ENCODE measurements at places on chromosomes 4 and X. TPM values are rescaled to one million over a fixed set of nuclear protein-coding genes. Genes with fewer than 3 reads are reported as not detected.

PRDX4 gene
- 48.4 TPM for polyA plus RNA-seq

ODAPH gene
- not detected for polyA plus RNA-seq

- no peak overlapping the region for H3K4me3 ChIP-seq
- H3K27ac ChIP-seq: no peak overlapping the region
Measured at GRCh38 chr4:103915224-103915869, 195.6 kb upstream of the TACR3 start.

DNA sequence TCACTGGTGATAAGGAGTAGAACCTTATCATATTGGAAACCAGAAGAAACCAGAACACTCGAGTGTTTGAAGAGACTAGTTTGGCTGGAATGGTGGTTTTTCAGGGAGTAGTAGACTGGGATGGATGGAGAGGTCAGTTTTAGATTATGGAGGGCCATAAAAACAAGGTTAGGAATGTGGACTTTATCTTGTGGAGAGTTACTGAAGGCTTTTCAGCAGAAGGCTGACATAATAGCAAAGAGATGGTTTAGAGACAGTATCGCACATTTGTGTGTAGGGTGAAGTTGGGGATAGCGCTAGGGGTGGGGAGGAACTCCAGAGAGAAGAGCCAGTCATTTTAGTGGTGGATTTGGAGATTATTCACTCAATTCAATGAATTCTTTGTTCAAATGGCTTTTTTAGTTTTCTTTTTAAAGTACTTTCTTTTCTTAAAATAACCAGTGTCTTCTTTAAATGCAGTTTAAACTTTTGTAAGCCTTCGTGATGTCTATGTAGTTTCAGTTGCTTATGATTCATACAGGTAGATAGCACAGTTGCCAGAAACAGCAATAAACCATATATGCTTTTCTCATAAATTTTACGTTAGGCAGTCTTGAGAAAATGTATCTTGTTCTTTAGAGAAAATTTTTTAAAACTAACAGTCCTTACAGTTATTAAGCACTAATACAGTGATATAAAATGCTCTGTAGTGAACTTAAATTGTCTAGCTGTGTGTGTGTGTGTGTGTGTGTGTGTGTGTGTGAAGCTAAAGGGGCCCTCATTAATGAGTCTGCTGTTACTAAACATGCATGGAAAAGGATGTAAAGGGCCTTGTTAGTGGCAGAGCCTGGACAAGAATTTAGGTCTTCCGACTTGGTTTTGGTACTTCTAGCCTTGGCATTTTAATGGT, 3.8 kb downstream of the ARHGAP10 start:
- H3K27me3 ChIP-seq: no peaks in the 10 kb centered on the region
- H3K4me3 ChIP-seq: no peak overlapping the region
- H3K27ac ChIP-seq: no peak overlapping the region
- no peak for DNase-seq

DNA sequence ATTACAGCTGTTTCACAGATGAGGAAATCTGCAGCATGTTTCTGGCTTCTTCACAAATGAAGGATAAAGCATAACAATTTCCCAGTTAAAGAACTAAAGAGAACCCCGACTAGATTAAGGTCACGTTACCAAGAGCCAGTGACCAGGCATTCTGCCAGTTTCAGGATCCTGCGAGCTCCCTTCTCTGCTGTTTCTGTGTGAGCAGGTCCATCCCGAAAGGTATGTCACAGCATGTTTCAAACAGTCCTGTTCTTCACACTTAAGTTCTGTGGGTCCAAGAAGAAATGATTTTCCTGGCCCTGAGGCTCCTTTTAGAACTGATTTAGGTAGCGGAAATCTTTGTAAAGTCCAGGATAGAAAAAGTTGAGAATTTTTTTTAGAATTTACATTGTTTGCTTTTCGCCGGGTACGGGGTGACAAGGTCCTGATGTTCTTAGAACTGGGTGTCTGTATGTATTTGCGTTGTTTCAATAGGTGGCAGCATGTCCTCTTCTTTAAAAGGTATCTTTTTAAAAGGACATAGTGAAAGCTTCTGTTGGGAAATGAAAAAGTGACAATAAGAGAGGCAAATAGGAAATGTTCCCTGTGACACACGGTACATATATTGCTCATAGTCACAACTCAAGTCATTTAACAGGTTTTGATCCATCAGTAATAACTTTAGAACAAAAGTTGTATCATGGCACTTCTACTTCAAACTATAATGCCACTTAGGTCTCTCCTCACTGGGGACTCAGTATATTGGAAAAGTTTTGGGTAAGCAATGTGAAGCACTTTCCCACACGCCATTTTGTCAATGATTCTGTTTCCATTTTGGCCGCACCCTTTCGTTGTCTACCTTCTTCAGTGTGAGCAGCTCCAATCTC, 18.4 kb downstream of the IL21 start:
- no peak for DNase-seq
- H3K27ac ChIP-seq: no peak overlapping the region
- H3K36me3 ChIP-seq: no peaks in the 10 kb centered on the region
- no peaks in the 10 kb centered on the region for H3K27me3 ChIP-seq
- no peak overlapping the region for H3K4me3 ChIP-seq
- H3K4me1 ChIP-seq: no peaks in the 10 kb centered on the region

- no peaks in the 10 kb centered on the region for H3K27me3 ChIP-seq
- no peak for DNase-seq
- no peak overlapping the region for H3K27ac ChIP-seq
- no peaks in the 10 kb centered on the region for H3K4me1 ChIP-seq
Measured at GRCh38 chr4:3127112-3127511, 52.6 kb downstream of the HTT start.

DNA sequence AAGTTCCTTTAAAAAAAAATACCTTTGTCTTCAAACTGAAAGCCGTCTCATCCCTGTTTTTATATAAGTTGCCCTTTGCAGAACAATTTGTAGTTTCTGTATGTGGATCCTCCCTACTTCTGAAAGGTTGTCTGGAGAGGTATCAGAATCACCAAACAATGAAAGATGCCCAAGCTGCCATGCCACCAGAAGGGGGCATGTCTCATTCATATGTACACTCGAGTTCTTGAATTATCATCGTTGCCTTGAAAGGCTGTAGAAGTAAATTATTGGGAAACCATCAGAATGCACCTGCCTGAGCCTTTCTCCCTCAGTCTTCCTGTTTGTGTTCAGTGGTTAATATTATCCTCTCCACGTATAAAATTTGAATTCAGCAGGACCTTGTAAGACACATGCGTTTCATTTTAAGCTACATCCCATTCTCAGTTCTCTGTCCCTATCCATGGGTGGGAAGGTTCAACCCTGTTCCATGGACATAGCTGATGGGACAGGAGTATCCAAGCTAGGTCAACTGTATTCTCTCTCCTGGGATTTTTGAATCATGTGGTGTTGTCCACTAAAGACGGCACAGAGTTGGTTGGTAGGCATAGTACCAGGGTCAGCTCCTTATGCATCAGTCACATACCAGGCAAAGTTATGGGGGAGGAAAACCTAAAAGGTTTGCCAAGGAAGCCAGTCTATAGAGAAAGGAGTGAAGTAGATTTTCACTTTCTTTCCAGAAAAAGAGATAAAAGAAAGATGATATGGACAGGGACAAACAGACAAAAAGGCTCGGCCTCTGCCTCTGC, 24.0 kb downstream of the GALNT7 start:
- no peaks in the 10 kb centered on the region for H3K36me3 ChIP-seq
- H3K27ac ChIP-seq: no peak overlapping the region
- peaks cover 11% of the 10 kb centered on the region for H3K4me1 ChIP-seq
- H3K4me3 ChIP-seq: no peak overlapping the region
- no peak for DNase-seq

Data from pancreas (tissue), 10 donors.